ENCODE measurements at places on chromosomes 5 and 9. TPM values are rescaled to one million over a fixed set of nuclear protein-coding genes. Genes with fewer than 3 reads are reported as not detected.

DNA sequence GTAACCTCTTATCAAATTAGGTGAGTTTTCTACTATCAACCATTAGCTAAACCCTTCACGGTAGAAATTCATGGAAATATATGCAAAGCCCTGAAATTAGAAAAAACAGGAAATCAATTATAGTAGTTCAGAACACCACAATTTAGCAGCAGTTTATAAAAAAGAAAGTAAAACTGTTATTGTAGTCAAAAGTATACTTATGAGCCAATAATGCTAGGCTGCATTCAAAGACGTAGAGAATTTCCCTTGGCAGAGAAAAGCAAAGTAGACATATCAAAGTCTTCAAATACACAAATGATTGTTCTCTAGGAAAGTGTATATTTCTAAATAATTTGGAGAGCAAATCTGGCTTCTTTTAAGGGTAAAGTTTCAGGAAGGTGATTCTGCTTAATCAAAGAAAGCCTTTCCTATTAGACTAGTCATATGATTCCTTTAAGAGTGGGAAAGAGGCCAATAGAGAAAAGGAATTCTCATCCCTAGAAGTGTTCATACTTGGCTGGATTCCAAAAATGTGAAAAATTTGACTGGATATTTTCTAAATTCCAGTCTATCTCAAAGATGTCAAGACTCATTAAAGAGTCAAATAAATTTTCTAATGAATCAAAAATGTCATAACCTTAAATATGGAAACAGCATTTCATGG, 185.5 kb downstream of the SMC2 start:
- H3K4me3 ChIP-seq, result no peak overlapping the region
- no peak for DNase-seq
- H3K36me3 ChIP-seq, result peaks cover 13% of the 10 kb centered on the region
- H3K4me1 ChIP-seq, result no peaks in the 10 kb centered on the region
- H3K27ac ChIP-seq, result no peak overlapping the region

GRCh38 chr9:83698976-83699585, 8.7 kb downstream of the UBQLN1 start:
- H3K4me1 ChIP-seq, result no peaks in the 10 kb centered on the region
- H3K27ac ChIP-seq, result no peak overlapping the region
- no peak for DNase-seq

The PNPLA7 gene
- total RNA-seq, result 1.6 TPM

DNA sequence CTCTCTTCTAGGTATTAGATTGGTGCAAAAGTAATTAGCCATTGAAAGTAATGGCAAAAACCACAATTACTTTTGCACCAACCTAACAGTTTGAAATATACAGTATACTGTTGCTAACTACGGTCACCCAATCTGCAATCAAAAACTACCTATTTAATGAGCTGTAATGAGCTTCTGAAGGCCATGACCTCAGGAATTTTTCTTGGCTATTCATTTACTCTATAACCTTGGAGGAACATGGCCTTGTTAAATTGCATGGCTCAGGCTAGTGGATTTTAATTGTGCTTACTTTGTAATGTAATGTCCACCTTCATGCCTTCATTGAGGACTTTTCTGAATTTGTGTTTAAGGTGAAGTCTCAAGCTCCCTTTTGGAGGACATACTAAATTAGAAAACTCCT, 24.7 kb downstream of the DNAH5 start:
- H3K4me3 ChIP-seq, result no peak overlapping the region
- DNase-seq, result no peak
- H3K4me1 ChIP-seq, result no peaks in the 10 kb centered on the region
- H3K36me3 ChIP-seq, result no peaks in the 10 kb centered on the region
- H3K27me3 ChIP-seq, result no peaks in the 10 kb centered on the region

DNA sequence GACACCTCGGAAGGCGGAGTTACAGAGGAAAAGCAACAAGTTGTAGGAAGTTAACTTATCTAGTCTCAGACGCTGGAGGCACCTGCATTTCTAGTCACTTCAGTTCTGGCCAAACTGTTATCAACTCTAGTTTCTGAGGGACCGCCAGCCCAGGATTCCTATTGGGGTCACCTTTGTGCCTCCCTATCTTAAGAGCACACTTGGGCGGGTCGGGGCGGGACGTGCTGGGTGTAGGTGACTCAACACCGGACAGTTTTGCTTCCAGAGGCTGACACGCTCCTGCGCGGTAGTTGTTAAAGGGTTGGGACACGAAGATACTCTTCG, 679 bp upstream of the KDM4C start:
- H3K27ac ChIP-seq, result peak overlapping the region; percentile 49

- H3K4me1 ChIP-seq, result no peaks in the 10 kb centered on the region
- H3K4me3 ChIP-seq, result no peak overlapping the region
- no peaks in the 10 kb centered on the region for H3K36me3 ChIP-seq
- no peaks in the 10 kb centered on the region for H3K27me3 ChIP-seq
- no peak overlapping the region for H3K27ac ChIP-seq
- DNase-seq, result no peak
These were observed 455.8 kb upstream of the PTGER4 start for GRCh38 chr5:40223884-40224402.

GRCh38 chr5:5585751-5586341, 163.4 kb downstream of the ICE1 start:
- no peaks in the 10 kb centered on the region for H3K27me3 ChIP-seq
- H3K4me1 ChIP-seq, result no peaks in the 10 kb centered on the region
- H3K27ac ChIP-seq, result no peak overlapping the region
- peaks cover 8% of the 10 kb centered on the region for H3K36me3 ChIP-seq
- no peak for DNase-seq

- H3K36me3 ChIP-seq, result peaks cover 2% of the 10 kb centered on the region
- no peak for DNase-seq
- H3K27ac ChIP-seq, result no peak overlapping the region
- peak overlapping the region; percentile 63 for H3K4me3 ChIP-seq
These were observed 483 bp upstream of the DAB2IP start for GRCh38 chr9:121651008-121651294.

DNA sequence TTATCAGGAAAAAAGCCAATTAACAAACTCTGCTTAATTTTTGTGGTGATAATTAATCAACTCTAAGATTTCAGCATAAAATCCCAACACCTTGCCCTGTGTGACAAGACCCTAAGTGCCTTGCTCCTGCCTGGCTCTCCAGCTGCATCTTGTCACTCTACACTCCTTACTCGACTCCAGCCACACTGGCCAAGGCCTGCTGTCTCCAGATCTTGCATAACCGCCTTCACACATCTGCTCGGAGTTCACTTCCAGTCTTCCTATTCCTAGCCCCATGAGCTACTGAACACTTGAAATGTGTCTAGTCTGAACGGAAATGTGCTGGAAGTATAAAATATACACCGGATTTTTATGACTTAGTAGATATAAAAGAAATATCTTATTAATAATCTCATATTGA, 259.6 kb downstream of the EPB41L4A start:
- H3K27me3 ChIP-seq, result no peaks in the 10 kb centered on the region
- no peak overlapping the region for H3K4me3 ChIP-seq
- peaks cover 30% of the 10 kb centered on the region for H3K36me3 ChIP-seq
- DNase-seq, result no peak
- H3K4me1 ChIP-seq, result peaks cover 2% of the 10 kb centered on the region

The SQSTM1 gene
- 144 TPM for total RNA-seq

The ZNF608 gene
- total RNA-seq, result 63.7 TPM

The ENTPD8 gene
- total RNA-seq, result 0.90 TPM

GRCh38 chr5:134090522-134090921, 24.0 kb upstream of the TCF7 start:
- H3K27ac ChIP-seq, result no peak overlapping the region
- H3K27me3 ChIP-seq, result no peaks in the 10 kb centered on the region
- DNase-seq, result no peak
- H3K4me1 ChIP-seq, result 0 out of 2 replicates have a peak, but pooled peaks cover 3% of the 10 kb centered on the region
- no peak overlapping the region for H3K4me3 ChIP-seq

- no peaks in the 10 kb centered on the region for H3K27me3 ChIP-seq
- H3K36me3 ChIP-seq, result peaks cover 12% of the 10 kb centered on the region
- H3K4me3 ChIP-seq, result no peak overlapping the region
- DNase-seq, result peak; percentile 76
These were observed 13.1 kb downstream of the GPRIN1 start for GRCh38 chr5:176596689-176597416.

DNA sequence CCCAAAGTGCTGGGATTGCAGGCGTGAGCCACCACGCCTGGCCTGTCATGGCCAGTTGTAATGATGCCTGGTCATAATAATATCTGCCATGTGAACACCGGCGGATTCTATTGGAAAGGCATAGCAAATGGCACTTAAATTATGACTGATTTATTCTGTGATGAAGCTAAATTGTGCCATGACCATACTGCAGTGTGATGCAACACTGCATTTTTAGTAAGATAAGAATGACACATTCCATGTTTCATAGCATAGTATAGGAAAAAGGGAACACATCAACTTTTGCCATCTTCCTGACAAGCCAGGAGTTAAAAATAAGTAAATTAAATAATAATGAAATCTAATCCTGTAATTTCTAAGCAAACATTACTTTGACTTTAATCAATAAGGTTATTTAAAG, 30.4 kb upstream of the BICD2 start:
- H3K36me3 ChIP-seq, result no peaks in the 10 kb centered on the region
- no peak overlapping the region for H3K4me3 ChIP-seq
- no peaks in the 10 kb centered on the region for H3K27me3 ChIP-seq
- no peak overlapping the region for H3K27ac ChIP-seq
- no peak for DNase-seq
- no peaks in the 10 kb centered on the region for H3K4me1 ChIP-seq

DNA sequence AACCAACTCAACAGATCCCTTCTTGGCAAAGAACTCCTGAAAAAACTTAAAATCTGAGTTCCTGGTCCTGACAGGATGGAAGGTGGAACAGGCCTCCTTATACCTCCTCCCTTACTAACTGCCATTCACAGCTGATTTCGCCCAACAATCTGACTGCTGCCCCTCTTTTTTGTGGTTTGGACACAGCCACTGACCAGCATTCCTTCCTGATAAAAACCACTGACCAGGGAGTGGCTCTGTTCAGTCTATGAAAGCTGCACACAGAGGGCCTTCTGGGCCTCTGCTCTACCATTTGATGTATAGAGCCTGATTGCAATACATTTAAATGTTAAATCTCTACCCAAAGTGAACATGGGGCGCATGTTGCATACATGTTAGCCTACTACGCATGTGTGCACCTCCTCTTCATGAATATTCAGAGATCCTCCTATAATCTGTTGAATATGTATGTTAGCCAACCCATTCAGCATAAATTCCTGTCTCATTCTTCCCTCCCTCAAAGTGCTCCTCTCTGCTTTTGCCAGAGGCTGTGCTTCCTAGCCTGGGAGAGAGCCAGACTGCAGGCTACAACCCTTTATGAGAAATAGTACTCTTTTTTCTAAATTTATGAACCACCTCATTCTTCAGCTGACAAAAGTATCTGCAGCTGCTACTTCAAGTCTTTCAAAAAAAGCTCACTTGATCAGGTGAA, 93.7 kb upstream of the MRPS30 start:
- no peak for DNase-seq
- H3K27ac ChIP-seq, result no peak overlapping the region
- H3K4me3 ChIP-seq, result no peak overlapping the region

- H3K27ac ChIP-seq, result no peak overlapping the region
- no peaks in the 10 kb centered on the region for H3K4me1 ChIP-seq
- peaks cover 8% of the 10 kb centered on the region for H3K27me3 ChIP-seq
- DNase-seq, result no peak
- peak overlapping the region; percentile 45 for H3K4me3 ChIP-seq
- no peaks in the 10 kb centered on the region for H3K36me3 ChIP-seq
These were observed 5.0 kb downstream of the FAM163B start for GRCh38 chr9:133604214-133604613.

DNA sequence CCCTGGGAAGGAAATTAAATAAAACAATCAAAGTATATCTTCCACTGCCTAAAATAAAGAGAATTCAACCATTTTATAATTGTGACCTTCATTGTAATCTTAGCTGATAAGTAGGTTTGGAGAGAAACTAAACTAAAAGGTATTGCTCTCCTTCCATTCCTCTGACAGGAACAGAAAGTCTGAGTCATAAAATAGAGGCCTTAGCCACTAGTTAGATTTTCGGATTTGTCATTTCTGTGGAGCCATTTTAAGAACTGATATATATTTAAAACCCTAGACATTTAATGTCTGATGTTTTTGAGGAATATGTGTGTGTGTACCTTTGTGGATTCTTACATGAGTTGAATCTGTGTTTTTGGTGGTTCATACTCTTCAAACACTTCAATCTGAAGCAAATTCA, 11.8 kb upstream of the TMC1 start:
- H3K27me3 ChIP-seq, result no peaks in the 10 kb centered on the region
- no peaks in the 10 kb centered on the region for H3K4me1 ChIP-seq
- no peak for DNase-seq
- H3K4me3 ChIP-seq, result no peak overlapping the region

The DCP2 gene
- 176 TPM for total RNA-seq

DNA sequence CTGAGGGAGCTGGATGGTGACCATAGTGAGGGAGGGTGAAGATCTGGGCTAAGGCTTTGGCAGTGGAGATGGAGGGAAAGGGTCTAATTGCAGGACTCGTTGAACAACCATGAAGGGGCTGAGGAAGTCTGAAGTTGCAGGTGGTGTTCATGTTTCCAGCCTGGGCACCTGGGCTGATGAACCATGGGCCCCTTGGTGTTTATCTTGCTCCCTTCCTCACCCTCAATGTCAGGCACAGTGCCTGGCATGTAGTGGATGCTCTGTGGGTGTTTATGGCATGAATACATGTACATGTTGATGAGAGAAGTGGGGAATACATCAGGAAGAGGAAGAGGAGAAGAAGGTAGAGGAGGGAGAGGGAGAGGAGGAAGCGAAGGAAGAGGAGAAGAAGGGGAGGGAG, 31.3 kb upstream of the COL15A1 start:
- peak; percentile 5 for DNase-seq
- no peak overlapping the region for H3K4me3 ChIP-seq
- H3K27me3 ChIP-seq, result no peaks in the 10 kb centered on the region
- H3K36me3 ChIP-seq, result no peaks in the 10 kb centered on the region

DNA sequence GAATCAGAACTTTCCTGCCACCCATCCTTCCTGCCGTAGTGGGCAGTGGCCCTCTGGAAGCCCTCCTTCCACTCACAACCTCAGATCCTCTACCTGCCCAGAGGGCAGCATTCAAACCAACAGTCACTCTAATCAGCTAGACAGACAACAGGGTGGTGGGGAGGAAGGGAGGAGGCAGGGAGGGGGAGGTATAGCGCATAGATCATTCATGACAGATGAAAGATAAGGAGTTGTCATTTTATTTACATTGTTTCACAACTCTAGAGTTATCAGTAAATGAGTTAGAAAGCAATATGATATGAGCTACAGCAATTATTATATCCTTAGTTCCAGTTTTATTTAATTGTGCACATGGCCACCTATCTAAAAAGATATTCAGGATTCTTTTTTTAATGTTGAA, 852 bp downstream of the IL9 start:
- no peak overlapping the region for H3K27ac ChIP-seq
- no peaks in the 10 kb centered on the region for H3K4me1 ChIP-seq
- H3K36me3 ChIP-seq, result no peaks in the 10 kb centered on the region
- no peaks in the 10 kb centered on the region for H3K27me3 ChIP-seq
- H3K4me3 ChIP-seq, result no peak overlapping the region

DNA sequence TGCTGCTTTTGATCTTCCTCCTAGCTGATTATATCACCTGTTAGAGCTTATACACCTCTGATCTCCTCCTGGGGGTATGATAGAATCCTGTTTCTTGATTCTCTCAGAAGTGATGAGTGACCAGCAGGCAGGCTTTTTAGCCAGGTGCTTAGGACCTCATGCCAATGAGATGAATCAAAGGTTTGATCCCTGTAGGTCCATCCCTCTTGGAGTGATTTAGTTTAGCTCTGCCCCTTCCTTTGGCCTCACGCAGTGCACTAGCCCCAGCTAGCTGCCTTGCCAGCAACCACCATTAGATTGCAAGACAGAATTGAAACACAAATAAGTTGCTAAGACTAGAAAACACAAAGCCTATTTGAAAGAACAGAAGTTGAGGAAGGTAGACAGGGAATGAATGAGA, 84.4 kb downstream of the ZSWIM6 start:
- no peaks in the 10 kb centered on the region for H3K27me3 ChIP-seq
- no peak overlapping the region for H3K27ac ChIP-seq
- 0 out of 2 replicates have a peak, but pooled peaks cover 5% of the 10 kb centered on the region for H3K36me3 ChIP-seq

All from H9 (cell line).